ENCODE measurements at places on chromosomes 6 and 20.

- no peak for DNase-seq
Observed at GRCh38 chr6:20876036-20876435, 341.8 kb downstream of the CDKAL1 start.

- no peak for DNase-seq
Observed at GRCh38 chr6:2868637-2869036, 27.0 kb upstream of the SERPINB1 start.

GRCh38 chr6:12586721-12587480 is 129.7 kb upstream of the PHACTR1 start:
- no peak for DNase-seq

- peak; percentile 61 for DNase-seq
Observed at GRCh38 chr6:135423649-135424128, 73.9 kb downstream of the AHI1 start.

- DNase-seq, result peak; percentile 24
Observed at GRCh38 chr6:48714250-48714649, 603.3 kb upstream of the PTCHD4 start.
